ENCODE measurements at places on chromosomes 4 and X. TPM values are rescaled to one million over a fixed set of nuclear protein-coding genes. Genes with fewer than 3 reads are reported as not detected.

Gene CCDC120
- 12.5 TPM for total RNA-seq

Gene AMTN
- not detected for total RNA-seq

Gene DOK7
- total RNA-seq, result 2.9 TPM

Gene ERCC6L
- 0.54 TPM for total RNA-seq

Gene TRAPPC2
- 24.2 TPM for total RNA-seq

Gene DCLK2
- total RNA-seq, result not detected

Gene C4orf51
- not detected for total RNA-seq

Gene MMRN1
- 1.2 TPM for total RNA-seq

Gene RBBP7
- total RNA-seq, result 170 TPM

Gene BST1
- total RNA-seq, result 6.4 TPM

Gene NUDT6
- 3.0 TPM for total RNA-seq

Gene ASMT
- 0.79 TPM for total RNA-seq

Gene S100P
- total RNA-seq, result 2.7 TPM

Gene MFAP3L
- 5.4 TPM for total RNA-seq

Gene TCEANC
- total RNA-seq, result 11.2 TPM

Gene CT45A9
- not detected for total RNA-seq

Gene PJA1
- total RNA-seq, result 18.5 TPM

Gene EREG
- total RNA-seq, result 2.3 TPM

Gene STBD1
- total RNA-seq, result 0.15 TPM

Gene FAM9B
- total RNA-seq, result 0.42 TPM

Gene MAOB
- not detected for total RNA-seq

Gene PIN4
- total RNA-seq, result 5.6 TPM

Gene RPA4
- 1.5 TPM for total RNA-seq

Gene PCDH7
- not detected for total RNA-seq
